ENCODE measurements at places on chromosomes 12 and 14.
A peak's percentile ranks its signal among the peaks of the same experiment; 100 is the strongest.

GRCh38 chr12:84507956-84508850 is 404.4 kb downstream of the SLC6A15 start:
- peak; percentile 57 for DNase-seq

- no peak for DNase-seq
Measured at GRCh38 chr12:93443576-93443975, 1.8 kb upstream of the UBE2N start.

DNA sequence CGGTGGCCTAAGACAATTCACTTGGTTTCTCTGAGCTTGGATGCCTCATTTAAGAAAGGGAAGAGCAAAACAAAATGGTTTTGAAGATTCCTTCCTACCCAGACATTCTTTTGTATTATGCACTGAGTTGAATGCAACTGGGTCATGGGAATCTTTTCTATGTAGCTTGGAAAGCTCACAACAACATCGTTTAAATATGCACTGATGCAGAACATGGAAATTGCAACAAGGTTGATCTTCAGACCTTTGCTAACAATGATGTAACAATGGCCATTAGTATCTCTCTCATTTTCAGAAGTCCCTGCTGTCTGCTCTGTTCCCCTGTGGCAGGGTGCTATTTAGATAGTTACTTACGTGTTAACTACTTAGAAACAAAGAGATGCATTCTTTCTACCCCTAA is 30.1 kb upstream of the IGF1 start:
- peak; percentile 37 for DNase-seq

DNA sequence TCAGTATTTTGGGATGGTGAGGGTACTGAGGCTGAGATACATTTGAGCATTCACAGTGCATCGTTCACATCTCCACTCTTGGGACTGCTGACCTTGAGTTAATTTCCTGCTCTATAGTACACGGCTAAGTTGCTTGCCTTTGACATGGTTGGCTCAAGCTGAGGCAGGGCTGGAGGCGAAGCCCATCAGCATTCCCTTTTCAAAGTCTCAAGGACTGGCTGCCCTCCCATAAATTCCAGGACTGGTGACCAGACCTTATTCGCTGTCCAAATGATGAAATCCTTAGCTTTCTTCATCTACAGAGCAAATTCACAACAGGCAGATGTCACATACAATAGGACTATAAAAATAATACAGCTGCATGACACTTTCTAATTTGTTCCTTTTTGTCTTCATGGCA is 85.9 kb downstream of the SSPN start:
- no peak for DNase-seq

GRCh38 chr12:47889040-47889439 is 15.8 kb downstream of the VDR start:
- DNase-seq = no peak

DNA sequence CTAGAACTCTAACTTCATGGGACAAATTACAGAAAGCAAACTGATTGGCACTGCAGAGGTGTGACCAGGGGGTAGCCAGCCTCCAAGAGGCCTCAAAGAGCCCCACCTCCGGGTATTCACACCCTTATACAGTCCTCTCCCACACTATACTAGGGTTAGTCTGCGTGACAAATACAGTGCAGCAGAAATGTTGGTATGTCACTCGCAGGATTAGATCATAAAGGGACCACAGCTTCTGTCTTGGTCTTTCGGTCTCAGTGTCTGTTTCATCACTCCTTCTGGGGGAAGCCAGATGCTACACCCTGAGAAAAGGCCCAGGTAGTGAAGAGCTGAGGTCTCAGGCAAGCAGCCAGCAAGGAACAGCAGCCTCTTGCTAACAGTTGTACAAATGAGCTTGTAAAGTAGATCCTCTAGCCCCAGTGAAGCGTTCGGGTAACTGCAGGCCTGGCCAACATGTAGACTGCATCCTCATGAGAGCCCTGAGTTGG is 68.9 kb upstream of the SAV1 start:
- no peak for DNase-seq

- DNase-seq = no peak
Measured at GRCh38 chr12:107459641-107460040, 226.0 kb upstream of the PWP1 start.

- DNase-seq = no peak
Measured at GRCh38 chr12:75322464-75322863, 7.7 kb downstream of the CAPS2 start.

DNA sequence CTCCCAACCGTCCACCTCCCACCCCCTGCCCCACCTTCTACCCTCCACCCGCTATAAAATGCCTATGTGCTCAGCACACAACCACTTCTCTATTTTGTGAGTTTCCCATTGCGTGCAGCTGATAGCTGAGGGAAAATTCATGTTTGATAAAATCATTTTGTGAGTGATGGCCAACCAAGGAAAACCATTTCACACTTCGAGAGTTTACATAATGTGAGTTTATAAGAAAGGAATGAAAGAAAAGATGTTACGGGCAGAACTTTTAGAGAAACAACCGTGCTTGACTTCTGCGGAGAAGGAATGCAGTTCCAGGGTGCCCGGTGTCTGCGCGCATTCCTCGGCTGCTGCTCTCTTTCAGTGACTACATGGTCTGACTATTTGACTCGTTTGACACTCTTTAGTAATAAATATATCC is 140.9 kb downstream of the EFCAB11 start:
- DNase-seq = peak; percentile 14

- DNase-seq = no peak
Measured at GRCh38 chr14:48686650-48687049, 899.5 kb downstream of the RPS29 start.

- no peak for DNase-seq
Measured at GRCh38 chr14:84468153-84468552, 1061.8 kb upstream of the FLRT2 start.

- DNase-seq = no peak
Measured at GRCh38 chr14:77843195-77843594, 43.3 kb downstream of the ADCK1 start.

DNA sequence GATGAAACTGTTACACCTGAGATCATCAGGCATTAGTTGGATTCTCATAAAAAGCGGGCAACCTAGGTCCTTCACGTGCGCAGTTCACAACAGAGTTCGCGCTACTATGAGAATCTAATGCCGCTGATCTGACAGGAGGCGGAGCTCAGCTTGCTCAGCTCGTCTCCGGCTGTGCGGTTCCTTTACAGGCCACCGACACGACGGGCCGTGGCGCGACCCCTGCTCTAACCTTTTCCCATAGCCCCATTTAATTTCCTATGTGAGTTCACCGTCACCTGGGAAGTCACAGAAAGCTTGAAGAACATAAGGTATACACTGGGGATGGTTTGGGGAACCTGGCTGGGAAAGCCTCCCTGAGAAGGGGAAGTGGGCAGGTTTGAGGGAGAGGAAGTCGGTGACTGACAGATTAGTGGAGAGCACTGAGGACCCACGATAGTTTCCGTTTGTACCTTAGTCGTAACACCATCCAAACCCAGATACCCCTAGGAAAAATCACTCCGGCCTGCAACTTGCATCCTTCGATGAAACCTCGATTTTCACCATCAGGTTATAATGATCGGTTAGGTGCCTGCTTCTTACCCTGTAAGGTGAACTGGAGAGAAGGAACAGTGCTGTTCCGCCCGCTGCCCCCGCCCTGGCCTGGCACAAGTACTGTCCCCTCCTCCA is 2.8 kb upstream of the AAAS start:
- no peak for DNase-seq

DNA sequence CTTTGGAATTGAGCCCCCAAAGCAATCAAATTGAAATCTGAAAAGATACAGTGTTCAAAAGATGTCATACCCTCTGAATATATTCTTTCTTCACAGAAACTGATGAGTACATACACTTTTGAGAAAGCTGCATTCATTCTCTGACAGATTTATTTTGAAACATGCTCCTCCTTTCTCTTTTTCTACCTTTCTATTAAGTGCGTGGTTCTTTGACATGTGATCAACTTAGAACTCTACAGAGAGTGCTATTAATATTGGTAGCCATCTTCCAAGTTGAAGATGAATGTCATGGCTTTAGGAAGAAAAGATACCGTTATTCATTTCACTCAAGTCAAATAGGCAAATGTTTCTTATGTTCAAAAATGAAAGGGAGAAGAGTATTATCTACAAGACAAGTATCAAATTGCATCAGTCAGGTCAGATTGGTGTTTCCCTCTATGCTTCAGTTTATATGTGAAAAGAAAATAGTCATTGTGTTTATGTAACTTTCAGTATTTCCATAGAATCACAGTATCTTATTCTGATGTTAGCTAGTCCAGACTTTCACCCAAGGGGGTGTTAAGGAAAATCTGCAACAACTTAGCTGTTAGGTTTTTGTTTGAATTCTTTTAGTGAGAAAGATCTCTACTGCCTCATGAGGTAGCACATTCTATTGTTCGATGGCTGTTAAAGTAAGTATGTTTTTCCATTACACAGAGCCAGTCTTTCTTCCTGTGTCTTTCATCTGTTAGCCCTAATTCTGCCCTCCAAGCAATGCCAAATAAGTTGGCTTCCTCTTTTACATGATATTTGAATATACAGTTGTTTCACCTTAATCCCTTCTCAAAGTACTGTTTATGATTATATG is 55.4 kb upstream of the GARIN2 start:
- no peak for DNase-seq

DNA sequence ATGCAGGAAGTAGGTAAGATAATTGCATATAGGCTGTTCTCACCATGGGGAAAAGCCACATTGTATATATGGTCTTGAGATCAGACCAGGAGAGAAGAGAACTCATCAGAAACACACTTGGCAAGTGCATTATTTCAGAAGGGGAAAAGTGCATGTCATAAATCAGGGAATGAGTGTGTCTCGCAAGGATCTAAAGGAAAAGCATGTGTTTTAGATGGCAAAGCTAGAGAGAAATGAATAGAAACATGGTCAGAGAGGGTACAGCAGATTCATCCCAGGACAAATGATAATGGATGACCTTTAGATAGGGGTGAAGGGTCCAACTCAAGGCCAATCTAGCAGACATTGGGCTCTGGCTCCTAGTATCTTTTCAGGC is 230.2 kb upstream of the NAV3 start:
- no peak for DNase-seq

DNA sequence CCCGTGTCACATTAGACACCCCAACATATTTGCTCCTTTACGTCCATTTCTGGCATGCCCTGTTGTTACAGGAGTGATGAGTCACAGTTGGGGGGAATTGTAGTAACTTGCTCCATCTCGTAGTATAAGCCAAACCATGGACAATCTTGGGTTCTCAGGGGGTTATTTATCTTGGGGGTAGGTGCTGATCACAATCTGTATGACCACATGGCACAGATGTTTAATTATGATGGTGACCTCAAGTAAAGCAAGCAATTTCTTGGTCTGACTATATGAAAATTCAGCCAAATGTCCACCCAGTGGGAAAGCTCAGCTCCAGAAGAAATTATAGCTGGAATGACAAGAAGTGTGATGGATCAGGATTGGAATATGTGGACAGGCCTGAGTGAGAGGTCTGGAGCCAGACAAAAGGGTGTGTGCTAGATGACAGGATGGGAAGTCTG is 32.1 kb upstream of the STON2 start:
- no peak for DNase-seq

GRCh38 chr14:96574633-96575632 is 72.8 kb downstream of the PAPOLA start:
- no peak for DNase-seq

- DNase-seq = no peak
Measured at GRCh38 chr14:72512281-72512680, 381.6 kb downstream of the DPF3 start.

DNA sequence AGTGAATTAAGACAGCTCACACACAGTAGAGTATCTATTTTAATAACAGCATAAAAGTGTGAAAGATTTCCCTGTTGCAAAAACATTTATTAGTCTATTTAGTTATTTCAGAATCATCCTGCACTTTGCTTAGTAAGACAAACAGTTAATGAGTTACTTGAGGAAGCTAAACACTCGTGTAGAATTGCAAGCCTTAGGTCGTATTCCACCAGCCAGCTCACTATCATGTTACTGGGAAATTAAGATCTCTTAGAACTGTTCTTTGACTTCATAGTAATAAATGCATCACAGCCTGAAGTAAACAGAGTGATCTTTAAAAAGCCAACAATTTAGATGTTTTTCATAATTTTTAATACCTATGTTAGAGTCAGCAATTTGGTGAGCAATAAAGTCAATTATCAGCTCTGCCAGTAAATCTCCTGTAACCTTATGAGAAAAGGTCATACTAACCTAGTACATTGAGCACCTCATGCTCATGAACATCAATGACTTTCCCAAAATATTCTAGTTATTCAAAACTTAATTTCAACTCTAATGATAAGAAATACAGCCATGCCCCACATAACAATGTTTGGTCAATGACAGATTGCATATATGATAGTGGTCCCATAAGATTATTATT is 26.7 kb upstream of the ETNK1 start:
- DNase-seq = peak; percentile 88

- no peak for DNase-seq
Measured at GRCh38 chr12:104485651-104486362, 29.1 kb downstream of the CHST11 start.

DNA sequence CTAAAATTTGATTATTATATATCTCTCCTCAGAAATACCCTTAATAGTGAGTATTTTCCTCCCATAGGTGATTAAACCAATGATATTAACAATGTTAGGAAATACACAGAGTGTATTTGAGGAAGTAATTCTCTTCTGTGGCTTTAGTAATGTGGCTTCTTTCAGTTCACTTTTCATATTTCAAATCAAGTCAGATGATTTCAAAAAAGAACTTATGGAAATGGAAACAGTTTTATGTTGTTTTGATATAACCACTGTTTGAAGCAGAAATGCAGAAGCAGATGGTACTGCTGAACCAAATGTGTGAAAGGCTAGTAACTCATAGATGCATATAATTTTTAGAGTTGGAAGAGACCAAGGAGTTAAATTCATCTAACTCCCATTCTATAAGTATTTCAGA is 1.9 kb upstream of the GPR33 start:
- no peak for DNase-seq

DNA sequence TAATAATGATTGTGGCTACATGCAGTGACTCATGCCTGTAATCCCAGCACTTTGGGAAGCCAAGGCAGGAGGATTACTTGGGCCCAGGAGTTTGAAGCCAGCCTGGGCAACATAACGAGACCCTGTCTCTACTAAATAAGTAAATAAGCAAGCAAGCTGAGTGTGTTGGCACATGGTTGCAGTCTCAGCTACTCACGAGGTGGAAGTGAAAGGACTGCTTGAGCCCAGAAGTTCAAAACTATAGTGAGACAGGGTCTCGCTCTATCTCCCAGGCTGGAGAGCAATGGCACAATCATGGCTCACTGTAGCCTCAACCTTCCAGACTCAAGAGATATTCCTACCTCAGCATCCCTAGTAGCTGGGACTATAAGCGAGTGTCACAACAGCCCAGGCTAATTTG is 64.7 kb downstream of the RPS6KA5 start:
- DNase-seq = no peak

DNA sequence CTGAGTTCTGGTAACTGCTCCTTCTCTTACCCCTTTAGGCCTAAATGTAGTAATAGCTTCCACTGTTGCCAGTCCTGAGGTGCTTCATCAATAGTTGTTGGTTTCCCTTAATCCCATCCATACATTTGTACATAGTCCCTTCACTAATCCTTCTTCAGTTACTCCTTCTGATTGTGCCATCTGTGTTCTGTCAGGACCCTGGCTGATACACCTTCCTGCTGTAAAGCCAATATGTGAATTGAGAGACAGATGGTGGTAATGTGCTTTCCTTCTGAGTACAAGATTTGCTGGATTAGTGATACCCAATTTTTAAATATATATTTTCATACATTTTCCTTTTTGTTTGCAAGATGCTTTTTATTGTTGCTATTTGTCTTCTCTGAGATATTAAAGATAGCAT is 66.4 kb downstream of the OTOGL start:
- DNase-seq = no peak

Data from renal cortical epithelial cell (primary cell).